ENCODE measurements at places on chromosomes 7 and 10.

DNA sequence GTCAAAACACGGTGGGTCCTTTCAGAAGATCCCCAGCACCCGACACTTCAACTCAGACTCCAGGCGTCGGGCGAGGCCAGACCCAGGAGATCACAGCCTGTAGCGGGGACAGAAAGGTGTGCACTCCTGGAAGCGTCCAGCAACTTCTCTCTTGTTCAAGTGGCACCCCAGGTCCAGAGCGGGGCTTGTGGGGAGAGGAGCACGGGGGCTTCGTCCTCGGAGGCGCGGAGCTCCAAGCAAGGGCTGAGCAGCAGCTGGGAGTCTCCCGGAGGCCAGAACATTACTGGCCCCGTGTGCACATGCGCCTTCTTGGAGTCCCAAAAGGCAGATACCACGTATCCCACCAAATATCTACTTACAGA is 54.9 kb downstream of the ZRANB1 start:
- no peak for DNase-seq

GRCh38 chr7:138089080-138089901 is 13.0 kb downstream of the AKR1D1 start:
- no peak for DNase-seq

DNA sequence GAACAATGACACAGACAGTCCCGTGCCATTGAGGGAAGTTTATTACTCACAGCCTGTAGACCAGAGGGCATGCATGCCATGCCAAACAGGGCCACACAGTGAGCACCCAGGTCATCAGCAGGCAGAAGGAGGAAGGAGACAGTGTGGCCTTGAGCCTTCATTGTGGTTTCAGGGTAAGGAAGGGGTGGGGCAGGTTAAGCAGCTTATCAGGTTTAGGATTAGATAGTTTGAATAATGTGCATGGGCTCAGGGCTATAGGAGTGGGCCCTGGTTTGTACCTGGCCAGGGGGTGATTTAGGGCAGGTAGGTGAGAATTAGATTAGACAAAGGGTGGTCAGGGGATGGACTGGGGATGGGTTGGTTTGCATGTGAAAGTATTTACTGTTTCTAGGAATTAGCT is 67.9 kb downstream of the ADCY1 start:
- DNase-seq, result no peak

DNA sequence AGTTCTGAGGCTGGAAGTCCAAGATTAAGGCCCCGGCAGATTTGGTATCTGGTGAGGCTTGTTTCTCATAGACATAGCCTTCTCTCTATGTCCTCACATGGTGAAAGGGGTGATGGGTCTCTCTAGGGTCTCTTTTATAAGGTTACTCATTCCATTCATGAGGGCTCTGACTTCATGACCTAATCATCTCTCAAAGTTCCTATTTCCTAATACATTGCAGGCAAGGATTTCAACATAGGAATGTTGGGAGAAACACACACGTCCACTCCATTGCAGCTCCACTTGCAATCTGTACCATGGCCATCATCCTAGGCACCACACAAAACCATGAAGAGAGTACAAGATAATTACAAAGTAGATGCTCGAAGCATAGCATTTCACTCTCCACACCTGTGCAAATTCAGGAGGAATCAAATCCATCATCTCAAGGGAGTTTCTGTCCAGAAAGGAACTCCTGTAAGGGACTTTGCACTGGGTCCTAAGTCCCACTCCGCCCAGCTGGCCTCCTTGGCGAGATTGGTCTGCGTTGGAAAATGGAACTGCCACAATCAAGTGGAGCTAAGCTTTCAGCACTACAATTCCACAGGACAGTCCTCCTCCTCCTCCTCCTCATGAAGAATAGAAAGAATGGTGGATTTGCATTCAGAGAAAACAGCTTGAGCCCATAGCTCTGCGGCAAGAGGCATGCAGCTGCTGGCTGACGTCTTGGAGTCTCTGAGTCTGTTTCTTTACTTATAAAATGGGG is 8.8 kb downstream of the DDC start:
- DNase-seq, result peak; percentile 71

GRCh38 chr10:28551086-28551485 is 18.2 kb downstream of the WAC start:
- no peak for DNase-seq

DNA sequence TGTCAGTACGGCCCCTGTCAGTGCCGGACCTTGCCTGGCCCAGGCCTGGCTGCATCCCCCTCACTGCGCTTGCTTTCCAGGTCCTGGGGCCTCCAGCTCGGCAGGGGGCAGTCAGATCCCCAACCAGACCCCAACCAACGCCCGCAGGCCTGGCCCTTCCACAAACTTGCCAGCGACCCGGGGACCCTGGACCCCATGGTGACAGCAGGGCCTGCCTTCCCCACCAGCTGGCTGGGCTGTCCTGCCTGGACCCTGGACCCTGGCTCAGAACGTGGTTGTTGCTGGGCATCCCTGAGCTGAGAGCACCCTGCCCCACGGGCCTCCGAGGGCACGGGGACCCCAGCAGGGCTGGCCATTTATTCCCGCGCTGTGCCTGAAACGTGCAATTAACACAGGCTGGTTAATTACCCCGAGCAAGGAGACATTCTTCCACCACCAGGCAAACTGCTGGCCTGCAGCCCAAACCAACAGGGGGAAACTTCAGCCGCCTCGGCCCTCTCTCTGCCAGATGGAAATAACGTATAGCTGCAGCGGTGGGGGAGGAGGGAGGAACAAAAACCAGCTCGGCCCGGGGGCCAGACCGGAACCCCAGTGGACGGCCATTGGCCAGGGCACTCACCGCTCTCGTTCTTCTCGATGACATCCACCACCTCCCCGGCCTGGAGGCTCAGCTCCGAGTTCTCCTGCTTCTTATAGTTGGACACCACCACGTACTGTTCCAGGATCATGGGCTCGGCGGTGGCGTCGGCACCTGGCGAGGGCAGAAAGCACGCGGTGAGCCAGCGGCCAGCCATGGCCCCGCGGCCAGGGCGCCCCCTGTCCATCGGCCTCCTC is 167.1 kb downstream of the NEURL1 start:
- no peak for DNase-seq

DNA sequence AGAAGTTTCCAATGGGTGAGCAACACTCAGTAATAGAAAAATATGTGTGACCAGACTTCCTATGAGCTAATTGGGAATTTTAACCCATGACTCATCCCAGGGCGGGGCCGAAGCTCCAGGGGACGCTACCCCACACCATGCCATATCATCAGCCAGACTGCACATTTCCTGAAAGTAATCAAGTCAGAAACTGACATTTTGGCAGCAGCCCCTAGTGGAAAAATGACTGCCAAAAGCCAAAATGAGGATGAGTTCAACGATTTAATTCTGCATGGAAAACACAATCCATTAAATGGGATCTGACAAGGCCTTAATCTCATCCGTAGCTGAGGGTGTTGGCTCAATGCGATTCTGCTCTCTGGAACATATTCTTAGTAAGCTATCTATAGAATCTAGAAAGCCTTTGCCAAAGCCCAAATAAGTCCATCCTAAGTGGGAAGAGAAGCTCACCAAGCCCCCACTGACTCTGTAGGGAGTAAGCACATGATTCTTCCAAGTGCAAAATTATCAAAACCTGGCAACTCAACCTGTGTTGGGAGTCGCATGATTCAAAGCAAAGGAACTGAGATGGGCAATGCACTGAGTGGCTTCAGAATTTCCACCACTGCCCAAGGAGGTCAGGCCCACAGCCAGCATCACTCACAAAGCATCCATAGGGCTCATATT is 93.1 kb upstream of the PDE1C start:
- no peak for DNase-seq

GRCh38 chr7:140235114-140235513 is 58.3 kb upstream of the KDM7A start:
- DNase-seq, result no peak

GRCh38 chr7:135333200-135333599 is 99.6 kb downstream of the STRA8 start:
- no peak for DNase-seq

DNA sequence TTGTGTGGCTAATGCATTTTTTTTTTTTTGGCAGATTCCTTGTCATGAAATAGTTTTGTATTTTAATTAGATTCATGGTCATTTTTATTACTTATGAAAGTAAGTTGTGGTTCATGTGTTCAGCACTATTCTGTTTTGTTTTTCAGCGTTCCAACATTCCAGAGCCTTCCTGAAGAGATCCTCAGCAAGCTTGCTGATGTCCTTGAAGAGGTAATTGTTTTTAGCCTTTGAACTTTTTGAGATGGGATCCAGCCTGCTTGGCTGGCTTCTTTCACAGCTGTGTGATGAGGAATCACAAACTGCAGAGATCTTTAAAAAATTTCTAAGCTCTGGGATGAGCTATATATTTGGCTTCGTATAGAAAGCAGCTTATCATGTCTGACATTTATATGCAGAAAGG is 208.0 kb upstream of the CSTF2T start:
- DNase-seq, result no peak

GRCh38 chr10:8122611-8123369 is 68.3 kb downstream of the GATA3 start:
- DNase-seq, result no peak

DNA sequence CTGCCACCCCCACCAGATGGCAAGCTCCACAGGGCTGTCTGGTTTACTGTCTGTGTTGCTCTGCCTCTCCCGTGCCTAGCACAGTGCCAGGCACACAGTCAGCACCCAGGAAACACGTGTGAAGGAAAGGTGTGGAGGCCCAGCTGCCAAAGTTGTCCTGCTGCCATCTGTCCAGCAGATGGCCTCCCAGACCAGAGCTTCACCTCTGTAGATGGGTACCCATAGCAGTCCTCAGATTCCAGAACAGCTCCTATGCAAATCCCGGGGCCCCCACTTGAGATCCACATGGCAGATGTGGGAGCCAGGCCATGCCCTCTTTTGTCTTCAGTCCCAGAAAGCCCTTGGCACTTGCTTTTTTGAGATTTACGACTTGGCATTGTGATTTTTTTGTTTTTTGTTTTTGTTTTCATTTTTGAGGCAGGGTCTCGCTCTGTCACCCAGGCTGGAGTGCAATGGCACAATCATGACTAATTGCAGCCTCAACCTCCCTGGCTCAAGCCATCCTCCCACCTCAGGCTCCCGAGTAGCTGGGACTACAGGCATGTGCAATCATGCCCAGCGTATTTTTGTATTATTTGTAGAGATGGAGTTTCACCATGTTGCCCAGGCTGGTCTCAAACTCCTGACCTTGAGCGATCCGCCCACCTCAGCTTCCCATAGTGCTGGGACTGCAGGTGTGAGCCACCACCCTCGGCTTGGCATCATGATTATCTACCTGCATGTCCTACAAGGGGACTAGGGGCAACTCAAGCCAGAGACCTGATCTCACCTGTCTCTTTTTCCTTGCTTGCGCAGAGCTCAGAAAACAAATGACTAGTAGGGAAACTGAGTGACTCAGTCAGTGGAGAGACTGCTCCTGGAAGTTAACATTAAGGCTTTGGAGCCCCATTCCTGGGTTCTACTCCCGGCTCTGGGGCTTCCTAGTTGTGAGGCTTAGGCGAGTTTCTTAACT is 16.9 kb upstream of the PALD1 start:
- DNase-seq, result peak; percentile 77

DNA sequence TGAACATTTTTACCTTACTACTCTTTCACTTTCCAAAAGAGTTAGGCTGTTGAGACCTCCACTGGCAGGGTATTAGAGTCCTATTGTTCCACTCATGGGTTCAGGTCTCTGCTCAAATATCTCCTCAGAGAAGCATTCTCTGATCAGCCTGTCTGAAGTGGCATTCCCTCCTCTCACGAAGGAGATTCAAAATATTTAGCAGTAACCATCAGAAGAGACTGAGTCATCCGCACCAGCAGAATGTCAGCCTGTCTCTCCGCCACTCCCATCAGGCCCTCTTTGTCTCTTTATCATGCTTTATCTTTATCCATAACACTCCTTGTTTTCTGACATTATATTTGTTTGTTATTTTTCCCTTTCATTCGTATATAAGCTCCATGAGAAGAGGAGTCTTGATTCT is 79.1 kb downstream of the AASS start:
- DNase-seq, result no peak

- DNase-seq, result no peak
These were observed 16.4 kb downstream of the PDAP1 start for GRCh38 chr7:99392046-99392445.

GRCh38 chr7:87318741-87319140 is 26.7 kb upstream of the CROT start:
- no peak for DNase-seq

- DNase-seq, result no peak
These were observed 10.9 kb downstream of the NRBF2 start for GRCh38 chr10:63143987-63144386.

- peak; percentile 60 for DNase-seq
These were observed 161.3 kb upstream of the NPVF start for GRCh38 chr7:25389489-25390106.

GRCh38 chr10:110433740-110434139 is 64.0 kb upstream of the DUSP5 start:
- no peak for DNase-seq

DNA sequence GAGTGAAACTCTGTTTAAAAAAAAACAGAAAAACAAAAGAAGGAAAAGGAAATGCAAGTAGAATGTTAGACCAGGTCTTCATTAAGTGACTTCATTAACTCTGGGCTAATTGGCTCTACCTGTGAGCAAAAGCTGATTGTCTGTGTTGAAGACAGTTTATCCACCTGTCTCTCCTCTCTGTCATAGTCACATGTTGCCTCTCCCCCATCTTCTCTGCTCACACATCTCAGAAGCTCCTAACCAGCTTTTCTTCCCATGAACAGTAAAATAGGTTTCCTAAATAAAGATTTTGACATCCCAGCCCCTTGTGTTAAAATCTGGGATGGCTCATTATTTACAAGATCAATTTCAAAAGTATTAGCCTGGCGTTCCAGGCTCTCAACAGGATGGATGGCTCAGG is 222.7 kb downstream of the CACNB2 start:
- DNase-seq, result no peak

GRCh38 chr7:33336820-33337219 is 207.5 kb downstream of the BBS9 start:
- DNase-seq, result no peak

DNA sequence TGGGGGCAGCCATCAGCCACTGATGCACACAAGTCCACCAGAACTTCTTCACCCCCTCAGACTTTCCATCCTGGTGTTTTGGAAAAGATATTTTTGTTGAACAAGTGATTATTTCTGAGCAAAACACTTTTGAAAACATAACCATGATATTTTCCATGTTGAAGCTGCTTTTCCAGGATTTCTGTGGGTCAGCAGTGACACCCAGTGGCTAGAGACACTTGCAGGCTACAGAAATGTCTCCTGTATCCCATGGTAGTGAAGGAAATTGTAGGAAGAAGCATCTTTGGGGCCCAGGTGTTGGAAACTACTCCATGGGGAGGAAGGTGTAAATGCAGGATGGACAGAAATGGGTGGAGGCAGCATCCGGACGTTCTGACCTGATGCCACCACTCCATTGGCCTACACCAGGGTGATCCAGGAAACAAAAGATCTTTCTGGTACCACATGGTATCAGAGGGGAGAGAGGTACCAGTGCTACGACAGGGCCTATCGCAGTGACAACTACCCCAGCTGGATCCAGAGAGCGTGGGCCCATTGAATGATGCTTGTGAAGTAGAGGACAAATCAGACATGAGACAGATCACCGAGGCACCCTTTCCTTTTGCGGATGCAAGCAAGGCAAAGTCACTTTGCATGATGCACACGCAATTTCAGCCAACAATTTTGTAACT is 111.7 kb upstream of the COBL start:
- DNase-seq, result peak; percentile 26

Data from neural progenitor cell (in vitro differentiated cells).